CD4-positive, CD25-positive, alpha-beta regulatory T cell (primary cell): ENCODE measurements at places on chromosomes 2 and 18. TPM values are rescaled to one million over a fixed set of nuclear protein-coding genes. Genes with fewer than 3 reads are reported as not detected.

- H3K27me3 ChIP-seq, result no peaks in the 10 kb centered on the region
- no peak for DNase-seq
- H3K27ac ChIP-seq, result no peak overlapping the region
Measured at GRCh38 chr2:154638783-154639182, 59.7 kb upstream of the KCNJ3 start.

Gene LRRTM4
- total RNA-seq, result not detected

Gene TMEM198
- 0.62 TPM for total RNA-seq

GRCh38 chr2:128867936-128868636 lies 549.4 kb upstream of the HS6ST1 start:
- H3K4me3 ChIP-seq, result no peak overlapping the region
- no peak overlapping the region for H3K27ac ChIP-seq
- H3K4me1 ChIP-seq, result no peaks in the 10 kb centered on the region
- no peaks in the 10 kb centered on the region for H3K36me3 ChIP-seq

Gene TTC27
- 19.9 TPM for total RNA-seq

- no peak overlapping the region for H3K27ac ChIP-seq
- DNase-seq, result no peak
- H3K4me1 ChIP-seq, result no peaks in the 10 kb centered on the region
- H3K27me3 ChIP-seq, result no peaks in the 10 kb centered on the region
- no peaks in the 10 kb centered on the region for H3K36me3 ChIP-seq
Measured at GRCh38 chr2:45688479-45689298, 37.2 kb downstream of the PRKCE start.

Gene MOGAT1
- not detected for total RNA-seq

DNA sequence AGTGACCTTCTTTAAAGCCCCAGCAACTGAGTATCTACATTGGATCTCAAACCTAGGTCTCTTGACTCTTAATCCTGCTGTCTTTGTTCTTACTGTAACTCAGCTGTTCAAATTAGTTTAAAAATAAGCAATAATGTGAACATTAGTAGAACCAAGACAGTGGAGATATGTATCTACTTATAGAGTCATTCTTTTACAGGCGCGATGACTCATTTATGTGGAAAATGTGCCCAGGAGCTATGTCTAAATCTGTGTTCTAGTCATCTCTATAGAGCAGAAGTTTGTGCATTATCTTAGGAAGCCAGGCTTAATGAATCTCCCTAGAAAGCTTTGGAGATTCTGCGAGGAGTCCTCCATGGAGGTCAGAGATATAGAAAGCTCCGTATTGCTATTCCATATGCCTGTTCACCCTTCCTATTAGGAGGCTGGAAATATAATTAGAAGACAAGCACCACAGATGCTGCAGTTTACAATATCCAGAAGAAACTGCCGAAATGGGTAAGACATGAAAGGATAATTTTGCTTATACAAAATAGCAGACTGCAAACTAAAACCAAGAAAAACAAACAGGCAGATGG lies 211.6 kb downstream of the TRIB2 start:
- no peaks in the 10 kb centered on the region for H3K36me3 ChIP-seq
- no peak overlapping the region for H3K27ac ChIP-seq
- no peaks in the 10 kb centered on the region for H3K27me3 ChIP-seq
- DNase-seq, result no peak
- no peaks in the 10 kb centered on the region for H3K4me1 ChIP-seq

- H3K4me1 ChIP-seq, result no peaks in the 10 kb centered on the region
- no peaks in the 10 kb centered on the region for H3K27me3 ChIP-seq
- H3K4me3 ChIP-seq, result no peak overlapping the region
- DNase-seq, result no peak
- H3K36me3 ChIP-seq, result no peaks in the 10 kb centered on the region
Measured at GRCh38 chr2:84022810-84023431, 436.2 kb downstream of the SUCLG1 start.

DNA sequence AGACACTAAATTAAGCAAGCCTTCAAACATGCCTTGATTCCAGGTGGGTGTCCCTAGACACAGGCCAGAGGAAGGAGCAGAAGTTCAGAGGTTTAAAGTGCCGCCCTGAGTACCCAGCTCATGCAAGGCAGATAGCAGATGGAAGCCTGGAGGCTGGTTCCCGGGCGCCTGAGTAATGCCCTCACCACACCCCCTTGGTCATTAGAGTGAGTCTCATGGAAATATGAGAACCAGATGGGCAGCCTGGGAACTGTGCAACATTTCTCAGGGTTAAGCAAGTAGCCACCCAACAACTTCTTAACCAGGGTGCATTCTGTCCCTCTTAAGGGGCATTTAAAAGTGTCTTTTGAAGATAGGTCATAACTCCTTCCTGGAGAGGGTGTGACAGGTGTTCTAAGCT lies 44.1 kb downstream of the TGFA start:
- no peak overlapping the region for H3K27ac ChIP-seq
- no peak for DNase-seq
- H3K4me1 ChIP-seq, result no peaks in the 10 kb centered on the region
- H3K4me3 ChIP-seq, result no peak overlapping the region
- H3K36me3 ChIP-seq, result no peaks in the 10 kb centered on the region
